Activated CD8-positive, alpha-beta memory T cell treated with anti-CD3 and anti-CD28 coated beads, Interleukin-2, amount 10 ng/mL, durations not matched to agents 7 days and 5 days (primary cell): ENCODE measurements at places on chromosomes 11 and 22.

DNA sequence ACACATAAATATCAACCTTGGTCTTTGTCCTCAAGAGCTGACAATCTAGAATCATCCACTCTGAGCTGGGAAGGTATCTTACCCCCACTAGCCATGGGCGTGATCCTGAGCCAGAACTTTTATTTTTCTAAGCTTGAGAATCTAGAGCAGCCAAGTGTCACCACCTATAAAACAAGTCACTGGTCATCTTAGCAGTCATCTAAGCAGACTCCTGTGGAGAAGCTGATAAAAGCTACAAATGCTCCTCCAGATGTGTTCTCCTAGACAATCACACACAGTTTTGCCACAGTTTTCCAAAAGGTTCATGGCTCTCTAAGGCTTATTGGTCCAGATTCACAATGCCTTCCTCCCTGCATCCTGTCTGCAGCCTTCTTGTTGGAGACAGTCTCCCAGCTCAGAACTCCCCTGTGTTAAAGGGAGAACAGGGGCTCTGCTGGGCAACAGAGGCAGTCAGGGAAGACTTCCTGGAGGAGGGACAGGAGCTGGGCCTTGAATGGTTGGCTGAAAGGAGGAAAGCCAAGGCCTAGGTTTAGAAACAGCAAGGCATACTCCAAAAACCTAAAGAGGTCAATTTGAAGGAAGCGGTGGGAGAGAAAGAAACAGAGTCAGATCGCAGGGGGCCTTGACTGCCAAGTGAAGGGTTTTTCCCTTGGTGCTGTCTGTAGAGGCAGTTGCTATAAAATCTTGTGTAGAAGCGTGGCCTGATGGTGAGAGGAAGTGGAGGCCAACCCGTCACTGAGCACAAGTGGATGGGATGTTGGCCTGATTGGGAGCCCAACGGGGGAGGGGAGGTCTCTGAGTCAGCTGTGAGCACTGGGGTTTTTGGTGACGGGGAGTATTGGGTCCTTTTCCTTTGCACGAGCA lies 42.0 kb downstream of the ALX4 start:
- DNase-seq = no peak

DNA sequence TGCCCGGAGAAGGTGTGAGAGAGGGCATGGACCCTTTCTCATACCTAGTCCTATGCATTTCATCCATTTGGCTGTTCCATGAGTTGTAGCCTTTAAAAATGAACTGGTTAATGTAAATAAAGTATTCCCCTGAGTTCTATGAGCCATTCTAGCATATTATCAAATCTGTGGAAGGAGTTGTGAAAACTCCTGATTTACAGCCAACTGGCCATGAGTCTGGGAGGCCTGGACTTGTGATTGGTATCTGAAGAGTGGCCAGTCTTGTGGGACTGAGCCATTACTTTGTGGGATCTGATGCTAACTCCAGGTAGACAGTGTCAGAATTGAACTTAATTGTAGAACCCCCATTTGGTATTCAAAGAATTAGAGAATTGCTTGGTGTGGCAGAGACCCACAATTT lies 48.4 kb downstream of the FAM118A start:
- DNase-seq = no peak

- DNase-seq = peak; percentile 70
Measured at GRCh38 chr11:6353367-6353987, 33.2 kb upstream of the CAVIN3 start.

DNA sequence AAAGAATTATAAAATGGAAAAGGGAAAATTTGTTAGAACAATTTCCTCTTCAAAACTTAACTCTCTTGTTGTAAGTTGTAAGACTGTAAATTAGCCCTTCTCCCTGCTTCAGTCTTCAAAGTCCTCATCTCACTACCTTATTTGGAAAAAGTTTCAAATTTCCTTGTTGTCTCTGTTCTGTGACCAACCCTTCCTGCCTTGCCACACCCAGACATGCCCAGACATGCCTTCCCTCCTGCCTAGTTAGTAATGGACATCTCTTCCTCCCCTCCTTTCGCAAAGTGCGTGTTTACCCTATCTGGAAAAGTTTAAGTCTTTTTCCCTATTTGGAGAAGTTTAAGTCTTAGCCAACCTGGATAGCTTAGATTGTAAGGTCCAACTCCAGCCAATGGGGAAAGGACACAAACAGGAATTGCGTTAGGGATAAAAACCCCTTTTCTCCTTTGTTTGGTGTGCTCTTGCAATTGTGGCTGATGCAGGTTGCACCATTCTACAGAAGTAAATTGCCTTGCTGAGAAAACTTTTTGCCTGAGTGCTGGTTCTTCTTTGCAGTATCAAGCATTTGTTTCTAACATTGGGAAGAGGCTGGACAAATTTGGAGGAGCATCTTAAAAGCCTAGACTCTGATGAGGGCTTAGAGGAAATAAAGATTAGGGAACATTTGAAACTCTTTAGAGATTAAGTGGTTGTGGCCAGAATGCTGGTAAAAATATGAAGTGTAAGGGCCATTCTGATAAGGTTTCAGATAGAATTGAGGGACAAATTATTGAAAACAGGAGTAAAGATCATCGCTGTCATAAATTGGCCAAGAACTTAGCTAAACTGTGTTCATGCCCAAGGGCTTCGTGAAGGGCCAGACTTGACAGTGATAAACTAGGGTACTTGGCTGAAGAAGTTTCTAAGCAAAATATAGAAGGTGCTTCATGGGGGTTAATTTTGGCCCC lies 15.4 kb downstream of the OR52K2 start:
- DNase-seq = no peak

DNA sequence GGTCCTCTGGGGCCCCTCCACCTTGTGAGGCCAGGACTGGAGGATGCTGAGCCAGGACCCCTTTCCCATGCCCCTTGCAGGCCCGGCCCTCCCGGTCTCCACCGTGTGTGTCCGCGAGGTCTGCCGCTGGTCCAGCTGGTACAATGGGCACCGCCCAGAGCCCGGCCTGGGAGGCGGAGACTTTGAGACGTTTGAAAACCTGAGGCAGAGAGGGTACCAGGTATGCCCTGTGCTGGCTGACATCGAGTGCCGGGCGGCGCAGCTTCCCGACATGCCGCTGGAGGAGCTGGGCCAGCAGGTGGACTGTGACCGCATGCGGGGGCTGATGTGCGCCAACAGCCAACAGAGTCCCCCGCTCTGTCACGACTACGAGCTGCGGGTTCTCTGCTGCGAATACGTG lies 17.9 kb downstream of the MUC5B start:
- DNase-seq = no peak

DNA sequence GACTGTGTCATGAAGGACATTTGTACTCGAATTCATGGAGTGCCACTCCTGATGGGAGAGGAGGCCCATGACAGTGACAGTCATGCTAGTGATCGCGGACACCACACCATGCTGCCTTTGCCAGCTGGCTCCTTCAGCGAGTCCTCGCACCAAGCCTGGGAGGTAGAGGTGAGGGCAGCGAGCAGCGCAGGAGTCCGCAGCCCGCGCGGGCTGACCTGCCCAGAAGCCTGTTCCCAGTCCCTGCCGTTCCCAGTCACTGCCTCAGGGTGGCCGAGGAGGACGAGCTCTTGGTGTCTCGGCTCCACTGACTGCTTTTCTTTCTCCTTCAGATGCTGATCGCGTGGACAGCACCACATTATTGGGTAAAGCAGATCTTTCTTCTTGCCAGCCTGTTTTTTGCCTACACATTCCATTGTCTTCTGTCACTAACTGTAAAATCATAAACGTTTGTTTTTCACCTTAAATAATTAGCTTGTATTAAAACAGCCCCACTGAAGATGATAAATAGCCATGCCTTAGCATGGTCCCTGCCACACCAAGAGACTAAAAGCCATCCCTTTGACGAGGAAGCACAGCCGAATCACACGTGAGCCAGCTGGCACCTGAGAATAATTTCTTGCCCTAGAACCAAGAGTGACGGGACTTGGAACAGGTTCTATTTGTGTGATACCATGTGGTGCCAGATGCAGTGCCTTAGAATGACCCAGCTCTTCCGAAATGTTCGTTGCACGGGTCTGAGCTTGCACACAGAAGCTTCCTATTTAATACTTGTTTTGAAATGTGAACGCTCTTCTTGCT lies 25.5 kb downstream of the FAM118A start:
- no peak for DNase-seq

DNA sequence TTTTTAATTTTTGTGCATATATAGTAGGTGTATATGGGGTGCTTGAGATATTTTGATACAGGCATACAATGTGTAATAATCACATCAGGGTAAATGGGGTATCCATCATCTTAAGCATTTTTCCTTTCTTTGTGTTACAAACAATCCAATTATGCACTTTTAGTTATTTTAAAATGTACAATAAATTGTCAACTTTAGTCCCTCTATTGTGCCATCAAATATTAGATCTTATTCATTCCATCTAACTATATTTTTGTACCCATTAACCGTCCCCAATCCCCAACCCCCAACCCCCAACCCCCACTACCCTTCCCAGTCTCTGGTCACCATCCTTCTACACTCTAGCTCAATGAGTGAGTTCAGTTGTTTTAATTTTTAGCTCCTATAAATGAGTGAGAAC lies 335.1 kb upstream of the C11orf87 start:
- no peak for DNase-seq

DNA sequence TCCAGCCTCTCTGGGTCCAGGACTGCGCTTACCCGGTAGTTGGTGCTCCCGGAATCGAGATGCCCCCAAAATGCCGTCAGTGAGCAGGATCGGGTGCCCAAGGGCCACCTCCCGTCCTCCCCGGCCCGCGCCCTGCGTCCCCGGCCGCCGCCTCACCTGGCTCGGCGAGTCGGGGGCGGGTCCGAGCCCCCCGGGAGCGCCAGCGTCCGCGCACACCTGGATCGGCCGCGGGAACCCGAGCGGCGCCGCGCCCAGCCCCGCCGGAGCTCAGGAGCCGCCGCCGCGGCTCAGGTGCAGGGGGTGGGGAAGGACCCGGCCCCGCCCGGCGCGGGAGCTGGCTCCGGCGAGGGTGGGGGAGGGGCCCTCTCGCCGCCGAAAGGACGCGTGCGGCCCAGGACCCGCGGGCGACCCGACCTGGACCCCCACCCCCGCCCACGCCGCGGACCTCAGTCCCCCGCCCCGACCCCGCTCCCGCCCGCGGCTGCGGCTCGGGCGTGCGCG lies at the start of gene SHANK2:
Gene SHANK2 (minus strand): TSS at position 309 of the 501 bp plus-strand sequence. CDS start 105,251 bp downstream, outside the sequence.
- no peak for DNase-seq
